KG1 (cell line): ENCODE measurements at places on chromosomes 6 and 20.

DNA sequence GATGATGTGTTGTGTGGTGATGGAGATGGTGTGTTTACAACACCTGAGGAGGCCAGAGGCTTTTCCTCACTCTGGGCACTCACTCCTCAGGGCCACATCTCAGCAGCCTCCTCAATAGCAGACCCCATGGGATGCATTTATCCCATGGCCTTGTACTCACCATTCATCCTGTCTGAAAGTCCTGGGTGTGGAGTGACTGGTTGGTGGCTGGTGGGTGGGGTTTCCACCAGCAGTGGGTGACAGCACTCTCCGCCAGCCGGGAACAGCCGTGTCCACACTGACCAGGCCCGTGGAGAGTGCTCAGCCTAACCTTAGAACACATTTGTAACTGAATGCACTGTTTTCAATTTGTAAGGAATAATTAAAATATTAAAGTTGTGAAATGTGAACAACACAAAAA is 163.4 kb upstream of the AFDN start:
- no peak for DNase-seq

- DNase-seq = peak; percentile 22
Measured at GRCh38 chr6:30877419-30878262, 6.7 kb upstream of the DDR1 start.

DNA sequence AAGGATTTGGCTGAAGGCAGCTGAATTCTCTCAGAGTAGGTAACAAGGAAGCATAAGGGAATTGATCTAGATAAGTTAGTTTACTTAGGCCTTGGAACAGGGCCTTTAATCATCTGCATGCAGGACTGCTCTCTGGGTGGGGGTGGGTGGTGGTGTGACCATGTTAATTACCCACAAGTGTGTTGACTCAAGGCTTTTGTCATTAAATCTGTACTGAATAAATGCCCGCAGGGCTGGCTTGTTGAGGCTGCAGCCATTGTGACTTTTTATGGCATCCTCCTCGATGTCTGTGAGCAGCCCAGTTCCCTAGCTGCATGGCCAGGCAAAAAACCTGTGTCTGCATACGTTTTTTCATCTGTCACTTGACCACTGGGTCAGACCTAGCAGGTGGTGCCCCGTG is 63.5 kb upstream of the ASCC3 start:
- no peak for DNase-seq

- no peak for DNase-seq
Measured at GRCh38 chr6:49001856-49002541, 461.1 kb downstream of the MMUT start.

DNA sequence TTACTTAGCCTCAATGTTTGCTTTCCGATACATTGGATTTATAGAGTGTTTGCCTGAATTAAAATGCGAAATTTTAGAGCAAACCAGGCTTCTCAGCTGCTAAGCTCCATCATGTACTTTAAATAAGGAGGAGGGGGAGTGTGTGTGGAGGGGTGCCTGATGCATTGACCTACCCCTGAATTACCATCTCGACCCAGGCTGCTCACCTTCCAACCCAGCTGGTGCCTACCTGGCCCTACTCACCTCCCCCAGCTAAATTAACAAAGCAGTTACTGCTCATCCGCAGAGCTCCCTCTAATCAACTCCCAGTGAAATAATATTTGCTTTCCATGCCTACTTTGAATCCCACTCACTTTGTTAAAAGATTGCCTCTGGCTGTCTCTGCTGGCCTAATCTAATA is 544.5 kb downstream of the MAFB start:
- no peak for DNase-seq

DNA sequence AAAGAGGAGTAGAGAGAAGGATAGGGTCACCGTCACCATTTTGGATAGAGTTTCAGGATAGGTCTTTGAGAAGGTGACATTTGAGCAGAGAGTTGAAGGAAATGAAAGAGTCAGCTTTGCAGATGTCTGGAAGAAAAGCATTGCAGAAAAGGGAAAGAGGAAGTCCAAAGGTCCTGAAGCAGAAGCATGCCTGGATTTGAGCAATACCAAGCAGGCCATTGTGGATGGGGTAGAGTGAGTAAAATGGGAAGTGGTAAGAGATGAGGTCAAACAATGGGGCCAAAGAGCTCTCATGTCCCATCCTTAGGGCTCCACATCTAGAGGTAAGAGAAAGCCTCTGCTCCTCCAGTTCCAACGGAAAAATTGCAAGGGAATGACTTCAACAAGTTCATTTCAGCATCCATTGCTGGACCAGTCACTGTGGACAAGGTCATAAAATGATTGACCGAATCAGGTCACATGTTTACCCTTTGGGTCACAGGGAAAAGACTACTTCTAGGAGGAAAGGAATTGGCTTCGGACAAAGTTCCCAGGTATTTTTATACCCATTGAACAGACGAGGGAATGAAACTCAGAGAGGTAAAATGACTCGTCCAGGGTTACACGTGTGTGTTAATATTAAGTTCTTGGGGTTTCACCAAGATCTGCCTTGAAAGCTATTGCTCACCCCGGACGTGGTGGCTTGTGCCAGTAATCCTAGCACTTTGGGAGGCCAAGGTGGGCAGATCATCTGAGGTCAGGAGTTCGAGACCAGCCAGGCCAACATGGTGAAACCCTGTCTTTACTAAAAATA is 6.6 kb upstream of the SAMHD1 start:
- no peak for DNase-seq

DNA sequence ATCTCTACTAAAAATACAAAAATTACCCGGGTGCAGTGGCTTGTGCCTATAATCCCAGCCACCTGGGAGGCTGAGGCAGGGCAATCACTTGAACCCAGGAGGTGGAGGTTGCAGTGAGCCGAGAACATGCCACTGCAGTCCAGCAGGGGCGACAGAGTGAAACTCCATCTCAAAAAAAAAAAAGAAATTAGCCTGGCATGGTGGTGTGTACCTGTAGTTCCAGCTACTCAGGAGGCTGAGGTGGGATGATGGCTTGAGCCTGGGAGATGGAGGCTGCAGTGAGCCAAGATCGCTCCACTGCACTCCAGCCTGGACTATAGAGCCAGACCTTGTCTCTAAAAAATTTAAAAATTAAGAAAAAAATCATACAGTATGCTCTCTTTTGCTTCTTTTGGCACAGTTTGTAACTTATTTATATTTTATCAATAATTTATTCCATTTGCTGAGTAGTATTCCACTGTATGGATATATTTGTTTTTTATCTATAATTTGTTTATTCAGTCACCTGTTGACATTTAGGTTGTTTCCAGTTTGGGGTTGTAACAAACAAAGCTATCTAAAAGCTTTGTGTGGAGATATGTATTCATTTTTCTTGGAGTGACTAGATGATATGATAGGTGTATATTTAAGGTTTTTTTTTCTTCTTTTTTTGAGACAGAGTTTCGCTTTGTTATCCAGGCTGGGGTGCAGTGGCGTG is 8.0 kb upstream of the MYBL2 start:
- DNase-seq = no peak

GRCh38 chr6:30744054-30744805 is at the start of gene IER3:
Gene IER3 (minus strand): TSS chr6:30744547. CDS start chr6:30744518, 29 bp downstream.
- DNase-seq = peak; percentile 42

DNA sequence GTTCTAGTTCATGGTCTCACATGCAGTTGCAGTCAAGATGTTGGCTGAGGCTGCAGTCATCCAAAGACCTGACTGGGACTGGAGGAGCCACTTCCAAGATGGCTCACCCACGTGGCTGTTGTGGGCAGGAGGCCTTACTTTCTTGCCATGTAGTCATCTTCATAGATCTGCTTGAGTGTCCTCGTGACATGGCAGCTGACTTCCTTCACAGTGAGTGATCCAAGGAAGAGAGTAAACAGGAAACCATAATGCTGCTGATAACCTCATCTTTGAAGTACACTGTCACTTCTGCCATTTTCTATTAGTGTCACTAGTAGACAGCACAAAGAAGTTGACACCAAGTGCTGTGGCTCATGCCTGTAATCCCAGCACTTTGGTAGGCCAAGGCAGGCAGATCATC is 40.1 kb upstream of the AKIRIN2 start:
- no peak for DNase-seq

GRCh38 chr20:6533351-6533750 is 234.1 kb upstream of the BMP2 start:
- DNase-seq = no peak

- DNase-seq = no peak
Measured at GRCh38 chr6:14130435-14131075, 13.0 kb downstream of the CD83 start.

- DNase-seq = no peak
Measured at GRCh38 chr6:140854318-140854717, 1278.4 kb upstream of the GJE1 start.

GRCh38 chr20:44407402-44408184 is 52.1 kb downstream of the HNF4A start:
- DNase-seq = no peak

DNA sequence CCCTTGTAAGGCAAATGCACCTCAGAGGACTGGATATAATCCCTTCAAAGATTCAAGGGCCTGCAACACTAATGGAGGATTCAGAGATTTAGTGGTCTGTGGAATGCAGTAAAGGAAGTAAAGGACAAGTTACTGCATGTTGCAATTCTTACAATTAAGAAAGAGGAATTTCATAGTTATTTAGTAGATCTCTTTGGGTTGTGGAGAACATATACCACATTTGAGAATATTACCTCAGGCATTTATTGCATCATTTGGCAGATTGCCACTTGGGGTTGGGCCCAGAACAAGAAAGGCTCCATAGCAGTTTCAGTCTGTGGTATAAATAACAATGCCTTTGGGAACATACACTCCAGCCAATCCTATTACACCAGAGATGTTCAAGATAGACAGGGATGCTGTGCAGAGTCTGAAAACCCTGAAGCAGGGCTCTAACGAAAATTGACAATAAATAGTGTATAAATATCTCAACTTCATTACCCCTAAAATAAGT is 20.9 kb upstream of the EPM2A start:
- no peak for DNase-seq

DNA sequence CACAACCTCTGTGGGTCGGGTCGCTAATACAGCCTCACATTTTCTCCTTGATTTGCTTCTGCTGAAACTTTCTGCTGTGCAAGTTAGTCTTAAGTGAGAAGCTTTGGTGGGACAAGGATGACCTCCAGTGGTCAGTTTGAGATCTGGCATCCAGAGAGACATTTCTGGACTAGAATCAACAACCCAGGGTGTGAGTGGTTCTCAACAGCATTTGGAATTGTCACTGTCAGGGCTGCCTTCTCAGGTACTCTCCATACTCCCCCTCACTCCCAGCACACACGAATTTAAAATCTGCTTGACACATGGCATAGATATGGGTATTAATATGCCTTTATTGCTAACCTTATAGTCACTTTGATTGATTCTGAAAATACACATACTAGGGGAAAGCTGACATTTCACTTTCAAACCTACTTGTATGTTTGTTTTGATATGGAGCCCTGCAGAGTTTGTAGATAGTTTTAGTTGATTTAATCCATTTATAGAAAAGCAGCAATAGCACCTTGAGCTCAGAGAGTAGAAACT is 13.2 kb downstream of the OTOR start:
- DNase-seq = peak; percentile 47

- no peak for DNase-seq
Measured at GRCh38 chr6:145266432-145267075, 468.8 kb downstream of the EPM2A start.

- no peak for DNase-seq
Measured at GRCh38 chr20:46547995-46548394, 2.5 kb downstream of the OCSTAMP start.

- no peak for DNase-seq
Measured at GRCh38 chr6:107603006-107603370, 113.1 kb downstream of the SOBP start.

DNA sequence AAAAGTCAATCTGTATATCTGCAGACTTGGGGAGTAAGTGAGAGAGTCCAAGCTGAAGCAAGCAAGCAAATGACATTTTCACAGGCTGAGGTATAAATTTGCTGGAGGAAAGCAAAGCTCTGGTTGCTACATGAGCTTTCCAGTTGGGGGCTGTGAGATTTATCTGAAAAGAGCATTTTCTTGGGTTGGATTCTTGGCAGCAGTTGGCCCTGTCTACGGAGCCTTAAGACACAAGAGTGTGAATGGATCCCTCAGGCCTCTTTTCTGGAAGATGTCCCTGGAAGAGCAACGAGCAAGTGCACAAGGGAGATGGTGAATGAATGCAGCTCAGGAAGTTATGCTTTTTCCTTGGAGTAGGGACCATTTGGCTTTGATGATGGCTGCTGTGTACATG is 30.8 kb downstream of the ISM1 start:
- DNase-seq = no peak

GRCh38 chr6:165821754-165822153 is 158.7 kb upstream of the PDE10A start:
- no peak for DNase-seq

GRCh38 chr6:132659082-132659481 is at the start of gene TAAR1:
Gene TAAR1 (minus strand): TSS chr6:132659182. CDS start chr6:132646003, 13,179 bp downstream.
- DNase-seq = no peak

DNA sequence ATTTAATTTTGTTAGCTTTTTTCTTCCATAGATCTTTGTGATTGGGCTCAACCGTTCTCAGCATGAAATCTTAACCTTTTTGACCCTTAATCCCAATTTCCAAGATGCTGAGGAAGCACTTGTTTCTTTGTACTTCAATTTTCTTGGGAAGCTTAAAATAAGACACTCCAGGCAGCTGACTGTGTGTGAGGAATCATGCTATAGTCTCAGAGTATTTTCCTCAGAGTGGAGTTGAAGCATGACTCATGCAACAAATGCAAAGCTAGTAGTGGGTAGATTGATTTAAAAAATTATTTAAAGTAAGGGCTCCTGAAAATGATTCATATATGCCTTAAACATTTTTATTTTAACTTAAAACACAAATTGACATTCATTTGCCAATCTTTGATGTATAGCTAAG is 168.7 kb downstream of the BTBD3 start:
- no peak for DNase-seq
